ENCODE measurements at places on chromosomes 6 and 20. TPM values are rescaled to one million over a fixed set of nuclear protein-coding genes. Genes with fewer than 3 reads are reported as not detected.

COL12A1 gene
- 5.7 TPM for total RNA-seq

ATXN1 gene
- 2.7 TPM for total RNA-seq

FAM83D gene
- total RNA-seq, result 80.7 TPM

RIPPLY2 gene
- total RNA-seq, result not detected

GJA1 gene
- 69.8 TPM for total RNA-seq

MEI4 gene
- total RNA-seq, result not detected

JPH2 gene
- total RNA-seq, result 3.2 TPM

EFCAB8 gene
- total RNA-seq, result not detected

ELOVL4 gene
- total RNA-seq, result 1.5 TPM

FILIP1 gene
- 0.30 TPM for total RNA-seq

MYH7B gene
- total RNA-seq, result 0.10 TPM

SYNE1 gene
- 21.8 TPM for total RNA-seq

IL17A gene
- not detected for total RNA-seq

LCA5 gene
- 0.84 TPM for total RNA-seq

UBE2V1 gene
- total RNA-seq, result 110 TPM

EDN1 gene
- 36.7 TPM for total RNA-seq

TMEM244 gene
- total RNA-seq, result not detected

TSBP1 gene
- not detected for total RNA-seq

CLVS2 gene
- total RNA-seq, result 0.15 TPM

LAMA5 gene
- total RNA-seq, result 462 TPM

NOX3 gene
- total RNA-seq, result not detected

SPO11 gene
- total RNA-seq, result not detected

MUC22 gene
- total RNA-seq, result not detected

TRIM10 gene
- not detected for total RNA-seq

THEMIS gene
- total RNA-seq, result not detected

ENPP5 gene
- total RNA-seq, result not detected

CALHM5 gene
- total RNA-seq, result 0.05 TPM

HLA-DPB1 gene
- not detected for total RNA-seq

CENPQ gene
- 4.7 TPM for total RNA-seq
